ENCODE measurements at places on chromosomes 4 and X. TPM values are rescaled to one million over a fixed set of nuclear protein-coding genes. Genes with fewer than 3 reads are reported as not detected.

- DNase-seq: no peak
These were observed 96.2 kb downstream of the TSPAN7 start for GRCh38 chrX:38657562-38657961.

DNA sequence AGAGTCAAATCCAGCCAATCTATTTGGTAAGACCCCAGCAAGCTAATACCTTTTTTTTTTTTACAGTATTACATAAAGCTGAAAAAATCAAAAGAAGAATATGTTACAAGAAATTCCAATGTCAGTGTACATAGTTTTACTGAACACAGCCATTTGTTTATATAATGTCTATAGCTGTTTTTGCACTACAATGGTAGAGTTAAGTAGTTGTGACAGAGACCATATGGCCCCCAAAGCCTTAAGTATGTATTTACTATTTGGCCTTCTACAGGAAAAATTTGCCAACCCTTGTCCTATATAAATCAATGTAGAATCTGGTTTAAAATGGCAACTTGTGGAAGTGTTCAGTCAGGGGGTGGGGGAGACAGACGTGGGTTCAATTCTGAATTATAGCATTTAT, 60.7 kb downstream of the ANTXR2 start:
- DNase-seq: no peak

DNA sequence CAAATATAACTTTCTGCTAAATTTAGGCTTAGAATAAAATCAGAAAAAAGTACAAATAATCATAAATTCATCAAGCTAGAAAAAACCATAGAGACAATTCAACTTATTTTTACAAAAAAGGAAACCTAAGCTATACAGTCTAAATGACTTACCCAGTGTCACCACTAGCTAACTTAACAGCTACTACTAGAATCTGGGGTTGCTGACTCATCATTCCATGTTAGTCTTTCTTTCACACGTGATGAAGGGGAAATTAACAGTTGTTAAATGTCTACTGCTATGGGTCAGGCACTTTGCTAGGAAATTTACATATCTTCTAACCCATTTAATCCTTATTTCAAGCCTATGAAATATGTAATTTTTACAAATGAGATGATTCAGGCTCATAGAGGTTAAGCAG, 349.3 kb upstream of the GALNT7 start:
- no peak for DNase-seq

- DNase-seq: no peak
These were observed 119.7 kb upstream of the PCDH7 start for GRCh38 chr4:30600246-30601017.

GRCh38 chrX:150196285-150196684, 166.8 kb upstream of the MAMLD1 start:
- no peak for DNase-seq

DNA sequence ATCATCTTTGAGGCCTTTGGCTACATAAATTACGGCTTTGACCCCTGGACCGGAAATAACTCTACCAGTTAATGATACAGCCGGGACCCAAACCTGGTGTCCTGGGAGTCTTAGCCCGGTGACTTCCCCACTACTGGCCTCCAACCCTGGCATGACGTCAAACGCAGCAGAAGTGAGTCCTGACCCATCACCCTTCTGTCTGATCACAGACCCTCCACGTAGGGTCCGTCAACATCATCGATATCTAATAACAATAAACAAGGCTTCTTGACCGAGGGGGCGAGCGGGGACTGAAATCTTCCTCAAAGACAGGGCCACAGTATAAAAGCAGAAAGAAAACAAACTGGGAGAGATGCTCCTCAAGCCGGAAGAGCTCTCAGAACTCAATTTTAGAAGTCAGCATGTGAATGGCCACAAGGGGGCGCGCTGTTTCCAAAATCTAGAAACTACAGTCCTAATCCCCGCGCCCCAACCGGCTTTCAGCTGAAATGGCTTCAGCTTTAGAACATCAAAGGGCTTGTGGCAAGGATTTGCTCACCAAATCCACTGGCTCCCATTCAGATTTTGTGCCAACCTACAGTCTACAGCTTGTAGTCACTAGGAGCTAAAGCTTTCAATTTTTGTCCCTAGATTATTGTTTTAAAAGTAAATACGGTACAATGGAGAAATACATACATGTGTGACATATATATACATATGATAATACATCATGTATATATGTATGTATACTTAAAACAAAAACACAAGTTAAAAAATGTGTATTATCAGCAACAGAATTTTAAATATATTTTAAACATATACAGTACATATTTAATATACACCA, 46.4 kb upstream of the ENPP6 start:
- DNase-seq: peak; percentile 88

DNA sequence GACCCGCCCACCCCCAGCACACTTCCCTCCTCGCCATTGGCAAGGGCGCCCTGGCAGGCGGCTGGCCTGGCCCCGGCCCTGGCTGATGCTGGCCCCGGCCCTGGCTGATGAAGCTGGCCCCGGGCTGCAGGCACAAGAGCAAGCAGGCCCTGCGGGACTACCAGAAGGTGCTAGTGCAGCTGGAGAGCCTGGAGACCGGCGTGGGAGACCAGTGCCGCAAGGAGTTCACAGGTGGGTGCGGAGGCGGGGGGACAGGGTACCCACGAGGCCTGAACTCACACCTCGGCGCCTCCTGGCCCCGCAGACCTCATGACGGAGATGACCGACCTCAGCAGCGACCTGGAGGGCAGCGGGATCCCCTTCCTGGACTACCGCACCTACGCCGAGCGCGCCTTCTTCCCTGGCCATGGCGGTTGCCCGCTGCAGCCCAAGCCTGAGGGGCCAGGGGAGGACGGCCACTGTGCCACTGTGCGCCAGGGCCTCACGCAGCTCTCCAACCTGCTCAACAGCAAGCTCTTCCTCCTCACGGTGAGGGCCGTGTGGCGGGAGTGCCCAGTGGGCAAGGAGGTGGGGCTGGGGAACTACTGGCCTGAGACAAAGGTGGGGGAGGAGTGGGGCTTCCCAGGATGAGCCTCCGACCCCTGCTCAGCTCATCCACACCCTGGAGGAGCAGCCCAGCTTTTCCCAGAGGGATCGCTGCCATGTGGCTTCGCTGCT, 6.1 kb upstream of the SRPK3 start:
- no peak for DNase-seq

- no peak for DNase-seq
These were observed 128.7 kb downstream of the MGST2 start for GRCh38 chr4:139794158-139794954.

DNA sequence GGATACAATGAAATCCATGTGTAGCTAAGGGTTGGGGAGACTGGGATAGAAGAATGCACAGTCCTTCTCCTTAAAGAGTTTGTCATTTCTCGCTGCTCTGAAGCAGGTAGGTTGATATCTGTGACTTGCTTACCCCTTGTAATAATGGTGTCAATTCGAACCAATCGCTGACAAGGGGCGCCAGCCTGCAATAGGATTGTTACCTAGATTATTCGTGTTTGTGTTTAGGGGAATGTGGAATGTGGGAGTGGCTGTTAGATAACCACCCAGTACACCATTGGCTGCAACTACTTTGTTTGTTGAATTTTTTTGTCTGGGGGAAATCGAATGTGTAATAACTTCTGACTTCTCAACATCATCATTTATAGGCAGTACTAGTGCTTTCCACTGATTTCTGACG, 141.6 kb downstream of the LARP7 start:
- no peak for DNase-seq

DNA sequence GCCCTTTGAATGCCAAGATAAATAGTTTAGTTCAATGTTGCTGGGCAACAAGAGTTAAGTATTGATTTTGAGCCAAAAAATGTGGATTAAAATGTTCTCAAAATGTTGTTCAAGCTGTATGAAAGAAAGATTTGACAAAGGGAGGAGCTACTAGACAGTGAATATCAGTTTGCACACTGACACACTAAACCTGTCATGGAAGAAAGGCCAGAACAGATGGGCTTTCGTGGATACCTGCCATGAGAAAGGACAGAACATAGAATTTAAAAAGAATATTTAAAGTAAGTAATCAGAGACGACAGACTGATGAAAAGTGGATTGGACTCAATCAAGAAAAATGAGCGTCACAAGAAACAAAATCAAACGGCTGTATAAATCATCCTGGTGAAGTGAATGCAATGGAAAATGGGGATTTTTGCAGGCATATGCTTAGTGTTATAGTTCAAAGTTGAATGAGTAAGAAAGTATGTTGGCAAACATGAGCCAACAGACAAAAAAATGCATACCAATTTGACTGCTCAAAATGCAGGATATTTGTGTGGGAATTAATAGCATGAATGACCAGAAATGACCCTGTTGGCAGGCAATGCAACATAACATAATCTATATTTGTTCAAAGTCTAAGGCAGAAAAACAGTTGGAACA, 7.4 kb downstream of the PCDH18 start:
- no peak for DNase-seq

- no peak for DNase-seq
These were observed 163.3 kb upstream of the USP38 start for GRCh38 chr4:143021384-143021783.

DNA sequence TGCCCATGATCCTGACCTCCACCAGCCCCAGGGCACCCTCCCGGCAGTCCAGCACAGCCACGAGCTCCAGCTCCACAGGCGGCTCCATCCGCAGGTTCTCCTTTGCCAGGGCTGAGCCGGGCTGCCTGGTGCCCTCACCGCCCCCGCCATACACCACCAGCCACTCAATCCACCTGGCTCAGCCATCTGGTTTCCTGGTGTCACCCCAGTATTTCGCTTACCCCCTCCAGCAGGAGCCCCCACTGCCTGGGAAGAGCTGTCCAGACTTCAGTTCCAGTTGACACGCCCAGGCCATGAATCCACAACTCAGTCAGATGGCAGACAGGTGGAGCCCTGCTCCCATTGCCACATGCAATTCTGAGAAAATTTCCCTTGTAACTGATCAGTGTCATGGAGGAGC, 3.9 kb downstream of the SHISA3 start:
- DNase-seq: no peak

GRCh38 chrX:20517565-20517964, 250.9 kb upstream of the RPS6KA3 start:
- DNase-seq: no peak

- DNase-seq: no peak
These were observed 6.3 kb upstream of the SDAD1 start for GRCh38 chr4:75997081-75997480.

- DNase-seq: no peak
These were observed 137.8 kb downstream of the FBXW7 start for GRCh38 chr4:152398060-152398459.

- DNase-seq: peak; percentile 65
These were observed 5.6 kb downstream of the PRDM8 start for GRCh38 chr4:80202741-80203553.

GRCh38 chrX:99305573-99305972, 1104.5 kb downstream of the PCDH19 start:
- no peak for DNase-seq

GRCh38 chrX:153944800-153945150, 332 bp upstream of the RENBP start:
- DNase-seq: no peak

DNA sequence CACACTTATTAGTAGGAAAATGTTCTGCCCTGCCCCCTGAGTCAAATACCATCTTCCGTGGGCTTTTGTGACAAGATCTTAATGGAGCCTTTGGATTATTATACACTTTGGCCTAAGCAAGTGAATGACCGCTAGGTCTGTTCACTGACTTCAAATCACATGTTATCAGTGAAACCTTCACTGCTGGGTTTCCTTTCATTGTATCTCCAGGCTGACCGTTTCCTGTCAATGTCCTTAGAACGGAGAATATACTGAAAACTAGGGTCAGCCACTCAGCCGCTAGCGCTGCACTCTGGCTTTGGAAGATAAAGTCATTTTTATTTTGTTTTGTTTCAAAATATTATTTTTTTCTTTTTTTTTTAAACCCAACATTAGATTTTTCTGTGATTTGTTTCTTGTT, 107.0 kb upstream of the TLL1 start:
- no peak for DNase-seq

DNA sequence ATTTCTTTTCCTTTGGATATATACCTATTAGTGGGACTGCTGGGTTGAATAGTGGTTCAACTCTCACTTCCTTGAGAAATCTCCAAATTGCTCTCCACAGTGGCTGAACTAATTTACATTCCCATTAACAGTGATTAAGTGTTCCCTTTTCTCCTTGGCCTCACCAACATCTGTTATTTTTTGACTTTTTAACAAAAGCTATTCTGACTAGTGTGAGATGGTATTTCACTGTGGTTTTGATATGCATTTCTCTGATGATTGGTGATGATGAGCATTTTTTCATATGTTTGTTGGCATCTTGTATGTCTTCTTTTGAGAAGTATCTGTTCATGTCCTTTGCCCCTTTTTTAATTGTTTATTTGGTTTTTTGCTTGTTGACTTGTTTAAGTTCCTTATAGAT, 413.0 kb downstream of the MAPK10 start:
- no peak for DNase-seq

GRCh38 chr4:183758758-183759447, 99.8 kb downstream of the TRAPPC11 start:
- no peak for DNase-seq

- DNase-seq: no peak
These were observed 330.9 kb downstream of the CXXC4 start for GRCh38 chr4:104163820-104164219.

- DNase-seq: no peak
These were observed 6.2 kb downstream of the CLCN3 start for GRCh38 chr4:169626331-169627282.

GRCh38 chr4:183722731-183723560, 63.9 kb downstream of the TRAPPC11 start:
- peak; percentile 51 for DNase-seq

DNA sequence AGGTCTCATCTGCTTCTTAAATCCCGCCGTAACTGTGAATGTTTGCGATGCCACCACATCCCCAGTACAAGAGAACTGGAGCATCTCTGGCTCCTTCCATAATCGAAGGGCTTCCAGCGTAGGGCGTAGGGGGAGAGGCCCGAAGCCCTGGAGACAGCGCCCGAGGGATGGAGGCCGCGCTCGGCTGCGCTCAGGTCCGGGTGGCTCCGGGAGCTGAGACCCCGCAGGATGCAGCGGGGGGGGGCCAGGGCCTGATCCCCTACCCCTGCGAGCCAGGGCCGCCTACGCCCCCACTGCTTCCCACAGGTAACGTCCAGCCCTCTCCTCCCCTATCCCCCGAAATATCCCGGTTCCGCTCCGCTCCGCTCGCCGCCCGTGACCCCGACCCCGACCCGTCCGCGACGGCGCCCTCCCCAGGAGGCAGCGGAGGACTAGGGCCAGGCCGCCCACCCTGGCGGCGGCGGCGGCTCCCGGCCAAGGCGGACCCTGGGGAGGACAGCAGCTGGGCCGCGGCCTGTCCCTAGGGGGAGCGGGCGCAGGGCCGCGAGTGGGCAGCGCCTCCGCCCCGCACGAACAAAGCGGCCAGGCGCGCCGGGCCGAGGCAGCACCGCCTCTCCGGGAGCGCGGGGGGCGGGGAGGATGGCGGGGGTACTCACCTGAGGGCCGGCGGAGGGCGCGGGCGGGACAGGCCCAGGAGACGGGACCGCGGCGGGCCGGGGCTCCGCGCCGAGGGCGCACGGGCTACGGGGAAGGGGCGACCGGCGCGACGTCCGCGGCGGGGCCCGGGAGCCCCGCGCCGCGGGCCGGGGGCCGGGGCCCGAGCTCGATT, 723 bp downstream of the WDFY3 start:
- DNase-seq: no peak

GRCh38 chr4:2963966-2964471, 648 bp downstream of the GRK4 start:
- DNase-seq: no peak

Gene ATP1B4
- not detected for polyA plus RNA-seq

Gene SORCS2
- not detected for polyA plus RNA-seq

Gene FAM90A26
- polyA plus RNA-seq: not detected

Gene AVPR2
- 0.15 TPM for polyA plus RNA-seq

Gene MAGEC1
- not detected for polyA plus RNA-seq

Gene BRS3
- polyA plus RNA-seq: not detected

Gene CHM
- polyA plus RNA-seq: 5.6 TPM

Gene DAPP1
- polyA plus RNA-seq: 16.8 TPM

Gene PLXNB3
- polyA plus RNA-seq: not detected

Gene DGKK
- not detected for polyA plus RNA-seq

Gene TRAM1L1
- polyA plus RNA-seq: not detected

Gene ADGRL3
- polyA plus RNA-seq: not detected
